NCI-H226 (cell line): ENCODE measurements at places on chromosomes 4 and X.

GRCh38 chrX:97844943-97845342 lies 961.2 kb downstream of the RPA4 start:
- DNase-seq, result no peak

GRCh38 chr4:118883861-118884260 lies 4.8 kb upstream of the SYNPO2 start:
- DNase-seq, result no peak

DNA sequence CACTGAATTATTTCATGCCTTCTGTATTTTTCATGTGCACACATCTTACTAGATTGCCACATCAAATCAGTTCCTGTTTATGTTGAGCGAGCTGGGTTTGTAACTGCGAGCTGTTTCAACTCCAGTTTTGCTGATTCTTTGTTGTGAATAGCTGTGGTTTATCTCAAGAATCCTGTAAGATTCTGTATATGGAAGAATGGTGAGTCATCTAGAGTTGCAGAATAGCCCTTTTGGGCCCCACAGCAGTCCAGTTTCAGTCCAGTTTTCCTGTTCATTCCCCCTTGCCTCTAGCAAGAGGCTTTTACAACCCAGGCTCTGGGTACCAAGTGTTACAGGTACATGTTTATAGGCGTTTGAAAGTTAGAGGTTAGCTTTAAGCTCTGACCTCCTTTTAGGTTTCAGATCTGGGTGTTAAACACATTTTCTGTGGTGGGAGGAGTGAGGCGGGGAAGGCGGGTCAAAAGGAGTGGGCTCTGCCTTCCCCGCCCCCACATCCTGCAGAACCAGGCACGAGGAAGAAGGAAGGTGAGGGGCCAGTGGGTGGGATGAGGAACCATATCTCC lies 32.7 kb downstream of the TBC1D14 start:
- DNase-seq, result peak; percentile 87

GRCh38 chrX:13153796-13154195 lies 109.4 kb upstream of the FAM9C start:
- DNase-seq, result no peak

GRCh38 chr4:163228648-163229047 lies 62.0 kb upstream of the NAF1 start:
- DNase-seq, result no peak

DNA sequence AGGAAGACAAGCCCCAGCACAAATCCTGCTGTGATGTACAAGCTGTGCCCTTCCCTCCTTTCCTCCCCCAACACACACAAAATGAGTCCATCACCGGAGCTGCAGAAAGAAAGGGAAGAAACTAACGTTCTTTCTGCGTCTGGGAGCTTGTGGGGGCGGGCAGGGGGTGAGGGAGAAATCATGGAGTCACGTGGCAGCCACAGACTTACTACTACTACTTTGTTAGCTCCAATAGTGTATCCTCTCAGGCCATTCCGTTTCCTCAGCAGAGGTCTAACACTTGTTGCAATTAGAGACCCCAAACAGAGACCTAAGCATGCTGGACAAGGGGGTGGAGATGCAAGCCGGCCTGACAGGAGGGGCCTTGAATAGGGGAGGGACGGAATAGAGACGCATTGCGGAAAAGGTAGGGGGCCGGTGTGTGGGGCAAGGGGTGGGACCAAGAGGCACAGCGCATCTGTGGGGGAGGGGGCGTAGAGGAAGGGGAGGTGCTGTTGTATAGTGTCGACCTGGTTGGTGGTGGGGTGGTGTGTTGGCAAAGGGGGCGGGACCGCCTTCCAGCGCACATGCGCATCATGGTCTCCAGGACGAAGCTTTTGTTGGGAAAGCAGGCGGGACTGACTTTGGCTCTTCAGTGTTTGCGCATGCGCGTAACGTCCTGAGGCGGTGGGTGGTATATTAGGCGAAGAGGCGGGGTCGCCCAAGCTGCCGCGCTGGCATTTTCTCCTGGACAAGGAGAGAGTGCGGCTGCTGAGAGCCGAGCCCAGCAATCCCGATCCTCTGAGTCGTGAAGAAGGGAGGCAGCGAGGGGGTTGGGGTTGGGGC lies at the start of gene MAGED1:
Gene MAGED1, plus strand, starts transcription at position 703 of the 825 bp plus-strand sequence. CDS start 682 bp downstream, outside the sequence.
- peak; percentile 79 for DNase-seq

- DNase-seq, result no peak
These were observed 21.5 kb upstream of the PHKA1 start for GRCh38 chrX:72735561-72735960.

DNA sequence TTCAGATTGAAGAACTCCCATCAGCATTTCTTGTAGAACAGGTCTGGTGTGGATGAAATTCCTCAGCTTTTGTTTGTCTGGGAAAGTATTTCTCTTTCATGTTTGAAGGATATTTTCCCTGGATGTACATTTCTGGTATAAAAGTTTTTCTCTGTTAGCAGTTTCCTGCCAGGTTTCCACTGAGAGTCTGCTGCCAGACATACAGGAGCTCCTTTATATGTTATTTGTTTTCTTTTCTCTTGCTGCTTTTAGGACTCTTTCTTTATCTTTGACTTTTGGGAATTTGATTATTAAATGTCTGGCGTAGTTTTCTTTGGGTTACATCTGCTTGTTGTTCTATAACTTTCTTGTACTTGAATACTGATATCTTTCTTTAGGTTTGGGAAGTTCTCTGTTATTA lies 486.5 kb downstream of the ARAP2 start:
- no peak for DNase-seq

GRCh38 chr4:183165376-183165775 lies 66.3 kb downstream of the WWC2 start:
- peak; percentile 21 for DNase-seq

DNA sequence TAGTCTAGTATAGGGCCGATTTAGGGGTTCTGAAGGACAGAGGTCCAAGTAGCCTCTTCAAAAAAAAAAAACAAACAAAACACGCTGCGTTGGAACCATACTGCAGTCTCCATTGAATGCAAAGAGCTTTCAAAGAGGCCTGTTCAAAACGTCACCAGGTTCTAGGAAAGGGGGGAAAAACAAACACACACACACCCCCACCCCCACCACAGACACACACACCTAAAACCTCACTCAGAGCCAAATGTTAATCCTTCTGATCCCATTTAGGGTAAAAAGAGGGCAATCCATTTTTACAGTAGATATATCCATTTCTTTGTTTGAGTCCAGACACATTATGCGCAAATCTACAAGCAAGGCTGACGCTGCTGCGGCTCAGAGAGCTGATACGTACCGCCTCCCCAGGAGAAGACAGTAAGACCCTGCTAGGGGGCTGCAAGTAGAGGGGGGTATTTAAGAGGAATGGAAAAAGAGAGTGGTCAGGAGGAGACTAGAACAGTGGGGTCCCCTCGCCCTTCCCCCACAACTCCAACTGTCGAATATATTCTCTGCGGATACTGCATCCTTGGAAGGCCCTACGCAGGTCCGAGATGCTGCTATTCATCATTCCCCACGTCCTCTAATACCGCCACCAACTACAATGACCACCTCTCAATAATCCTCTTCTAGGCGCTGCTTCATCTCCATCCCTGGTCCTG lies 1.3 kb downstream of the NKRF start:
- DNase-seq, result no peak

GRCh38 chrX:74511704-74512103 lies 90.4 kb downstream of the SLC16A2 start:
- DNase-seq, result no peak

DNA sequence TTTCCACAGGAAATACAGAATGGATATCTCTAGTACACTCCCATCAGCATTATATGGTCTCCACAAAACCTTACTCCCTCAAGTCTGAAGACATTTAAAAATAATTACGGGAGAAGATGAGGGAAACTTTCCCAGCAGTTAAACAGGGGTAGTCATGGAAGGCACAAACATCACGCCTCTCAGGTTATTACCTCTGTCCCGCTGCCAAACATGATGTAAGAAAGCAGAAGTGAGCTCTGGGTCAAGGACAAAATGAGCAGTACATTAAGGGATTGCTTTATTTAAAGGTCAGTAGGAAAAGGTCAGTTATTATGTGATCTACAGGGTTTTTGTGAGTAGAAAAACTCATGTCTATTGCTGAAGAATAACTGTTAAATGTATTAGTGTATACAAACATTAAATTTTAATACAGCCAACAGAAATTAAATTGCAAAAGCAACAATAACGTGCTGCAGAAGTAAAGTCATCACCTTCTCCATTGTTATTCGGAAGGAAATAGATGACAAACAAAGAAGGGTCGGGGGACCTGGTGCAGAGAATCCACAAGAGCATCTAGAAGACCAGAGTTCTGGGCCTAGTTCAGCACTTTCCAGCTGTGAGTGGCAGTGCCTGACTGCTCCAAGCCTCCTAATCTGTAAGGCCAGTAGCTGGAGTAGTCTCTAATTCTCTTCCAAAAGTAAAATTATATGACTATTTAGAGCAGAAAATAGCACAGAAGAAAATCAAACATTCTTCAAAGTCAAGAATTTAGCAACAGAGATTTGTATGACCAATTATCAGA lies 171.2 kb downstream of the PPP3CA start:
- DNase-seq, result no peak

DNA sequence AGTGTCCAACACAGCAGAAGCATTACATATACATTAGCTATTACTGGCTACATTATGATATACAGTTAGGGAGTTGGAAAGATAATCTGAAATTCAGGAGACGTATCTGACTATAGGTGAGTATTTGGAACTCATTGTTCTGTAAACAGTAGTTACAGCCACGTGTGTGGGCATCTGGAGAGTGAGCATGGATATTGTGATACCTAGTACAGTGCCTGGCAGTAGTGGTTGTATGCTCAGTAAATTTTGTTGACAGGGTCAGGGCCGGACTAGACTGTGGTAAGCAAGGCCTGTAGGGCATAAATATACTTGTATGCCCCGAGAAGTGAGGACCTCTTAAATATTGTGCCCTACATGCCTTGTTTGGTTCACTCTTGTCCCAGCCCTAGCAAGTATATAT lies 2.9 kb downstream of the F9 start:
- no peak for DNase-seq

DNA sequence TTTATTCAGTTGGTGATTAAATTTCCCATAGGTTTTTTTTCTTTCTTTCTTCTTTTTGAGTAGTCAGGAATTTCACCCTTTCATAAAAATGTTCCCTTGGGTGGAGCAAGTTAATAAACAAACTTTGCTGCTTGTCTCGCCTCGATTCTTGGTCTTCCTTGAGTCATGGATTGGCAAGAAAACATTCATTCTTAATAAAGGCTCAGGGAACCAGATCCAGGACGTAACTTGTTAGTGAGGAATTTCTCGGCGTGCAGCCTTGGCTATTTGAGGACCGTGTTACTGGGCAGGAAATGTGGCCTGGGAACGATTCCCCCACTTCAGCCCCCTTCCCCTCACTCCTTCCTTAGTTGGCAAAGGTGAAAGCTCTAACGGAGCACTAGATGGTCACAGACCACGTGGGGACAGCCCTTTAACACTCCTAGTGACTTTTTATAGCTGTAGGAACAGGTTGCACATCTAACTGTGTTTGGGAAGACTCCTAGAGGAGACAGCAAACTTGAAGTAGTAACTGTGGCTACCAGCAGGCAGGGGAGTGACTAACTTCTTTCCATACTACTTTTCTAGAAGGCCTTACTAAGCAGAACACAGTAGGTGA lies 106.8 kb downstream of the UCHL1 start:
- DNase-seq, result no peak
